Right lobe of liver (tissue), 6 donors: ENCODE measurements at places on chromosomes 3 and 15.

DNA sequence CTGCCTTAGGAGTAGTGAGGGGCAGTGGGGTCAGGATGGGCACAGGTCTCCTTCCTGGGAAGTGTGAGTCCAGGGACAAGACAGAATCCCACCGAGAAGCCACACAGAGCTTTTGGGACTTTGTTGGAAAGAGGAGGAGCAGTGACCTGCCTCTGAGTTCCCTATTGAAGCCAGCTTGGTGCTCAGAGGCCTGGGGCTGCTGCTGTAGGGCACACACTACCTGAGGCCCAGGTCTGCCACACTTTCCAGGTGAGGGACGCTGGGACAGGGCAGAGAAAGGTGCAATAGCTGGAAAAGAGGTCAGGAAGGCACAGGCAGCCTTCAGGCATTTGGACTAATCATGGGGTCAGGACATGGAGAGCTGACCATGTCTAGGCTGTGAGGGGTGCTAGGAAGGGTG is 67.7 kb downstream of the SCN5A start:
- DNase-seq: no peak

GRCh38 chr15:100180921-100181320 is 160.9 kb downstream of the ADAMTS17 start:
- DNase-seq: no peak

DNA sequence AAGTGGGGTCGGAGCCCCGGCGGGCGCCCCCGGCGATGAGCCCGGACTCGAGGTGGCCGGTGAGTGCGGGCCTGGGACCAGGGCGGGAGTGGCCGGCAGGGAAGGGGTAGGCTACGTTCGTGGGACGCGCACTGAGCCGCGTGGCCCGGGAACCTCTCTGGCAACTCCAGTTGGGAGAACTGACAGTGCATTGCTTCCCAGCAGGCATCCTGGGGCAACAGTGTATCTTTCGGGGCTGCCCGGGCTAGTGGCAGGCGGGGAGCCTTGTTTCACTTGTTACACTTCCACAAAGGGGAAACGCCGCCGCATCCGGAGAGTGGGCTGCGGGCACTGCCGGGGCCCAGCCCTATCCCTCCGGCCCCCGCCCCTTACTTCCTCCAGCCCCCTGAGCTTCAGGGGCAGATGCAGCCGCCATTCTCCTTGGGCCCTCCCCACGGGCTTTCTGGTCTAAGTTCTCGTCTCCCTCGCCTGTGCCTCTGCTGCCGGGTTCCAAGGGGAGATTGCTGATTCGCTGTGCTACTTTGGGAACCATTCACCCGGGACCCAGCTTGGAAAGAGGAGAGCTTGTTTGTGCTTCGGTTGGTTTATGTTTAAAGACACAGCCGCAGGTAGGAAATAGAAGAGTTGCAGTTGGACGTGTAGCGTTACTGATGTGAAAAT is 675 bp downstream of the BRPF1 start:
- DNase-seq: no peak

GRCh38 chr15:79154483-79155135 is 64.0 kb upstream of the RASGRF1 start:
- no peak for DNase-seq

- DNase-seq: no peak
Observed at GRCh38 chr15:30008156-30008555, 74.6 kb upstream of the GOLGA8J start.

GRCh38 chr15:44661576-44661975 is 1.9 kb downstream of the SPG11 start:
- DNase-seq: no peak

DNA sequence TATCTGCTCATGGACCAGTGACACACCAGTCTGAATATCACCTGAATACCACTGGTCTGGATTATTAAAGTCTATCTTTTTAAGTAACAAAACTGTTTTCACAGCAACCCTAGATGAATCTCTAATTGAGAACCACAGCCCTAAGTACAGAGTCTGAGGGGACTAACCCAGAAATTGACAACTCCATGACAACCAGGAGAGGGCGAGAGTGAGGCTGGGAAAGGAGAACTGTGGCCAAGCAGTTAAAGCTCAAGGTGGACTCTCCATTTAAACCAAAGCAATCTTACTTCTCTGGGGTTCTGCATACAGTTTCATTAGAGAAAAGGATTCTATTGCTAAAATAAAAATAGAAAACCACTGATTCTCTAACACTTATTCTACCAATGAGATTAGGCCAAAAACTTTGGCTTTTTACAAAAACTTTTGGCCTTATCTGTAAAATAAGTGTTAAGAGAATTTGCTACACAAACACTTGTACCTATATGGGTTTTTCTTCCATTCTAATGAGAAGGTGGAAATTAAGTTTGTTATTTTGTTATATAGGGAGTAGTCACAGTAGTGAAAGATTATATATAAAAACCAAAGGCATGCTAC is 11.4 kb downstream of the NEK10 start:
- peak; percentile 67 for DNase-seq

DNA sequence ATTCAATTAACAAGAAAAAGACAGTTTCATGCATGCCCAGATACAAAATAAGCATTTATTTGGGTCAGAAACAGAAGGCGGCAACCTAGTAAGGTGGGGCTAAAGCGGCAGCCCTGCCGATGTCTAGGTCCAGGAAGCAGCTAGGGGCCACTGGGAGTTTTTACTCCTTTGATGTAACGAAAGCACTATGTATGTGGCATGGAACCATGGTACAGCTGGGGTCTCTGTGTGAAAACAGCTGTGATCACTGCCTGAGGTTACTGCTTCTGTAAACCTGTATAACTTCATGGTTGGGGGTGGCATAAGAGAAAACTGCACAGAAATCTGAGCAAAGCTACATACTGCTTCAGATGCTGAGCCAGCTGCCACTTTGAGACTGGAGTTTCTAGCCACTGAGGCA is 119.5 kb downstream of the ZNF280D start:
- no peak for DNase-seq

- no peak for DNase-seq
Observed at GRCh38 chr3:142738396-142738795, 14.6 kb downstream of the TRPC1 start.

DNA sequence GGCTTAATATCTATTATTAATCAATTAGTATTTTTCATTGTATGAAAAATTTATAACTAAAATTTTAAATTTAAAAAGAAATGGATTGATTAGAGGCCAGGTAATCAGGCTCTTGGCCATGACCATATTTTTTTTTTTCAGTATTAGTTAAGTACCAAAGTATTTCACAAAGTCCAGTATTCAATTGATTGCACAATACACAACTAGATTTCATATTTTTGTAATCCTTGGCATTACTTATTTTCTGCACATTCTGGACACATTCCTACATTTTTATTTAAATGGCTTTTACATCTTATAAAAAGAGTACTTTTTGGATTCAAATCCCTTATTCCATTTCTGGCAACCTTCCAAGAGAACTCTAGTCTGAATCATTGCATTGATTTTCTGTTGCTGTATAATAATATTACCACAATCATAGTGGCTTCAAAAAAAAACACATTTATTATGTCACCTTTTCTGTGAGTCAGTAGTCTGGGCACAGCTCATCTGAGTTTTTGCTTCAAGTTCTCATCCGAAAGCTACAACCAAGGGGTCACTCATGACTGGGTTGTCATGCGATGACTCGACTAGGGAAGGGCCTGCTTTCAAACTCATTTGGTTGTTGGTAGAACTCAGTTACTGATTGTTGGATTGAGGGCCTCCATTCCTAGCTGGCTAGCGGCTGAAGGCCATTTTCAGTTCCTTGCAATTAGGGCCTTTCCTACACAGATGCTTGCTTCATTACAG is 90.7 kb downstream of the CNTN6 start:
- no peak for DNase-seq

DNA sequence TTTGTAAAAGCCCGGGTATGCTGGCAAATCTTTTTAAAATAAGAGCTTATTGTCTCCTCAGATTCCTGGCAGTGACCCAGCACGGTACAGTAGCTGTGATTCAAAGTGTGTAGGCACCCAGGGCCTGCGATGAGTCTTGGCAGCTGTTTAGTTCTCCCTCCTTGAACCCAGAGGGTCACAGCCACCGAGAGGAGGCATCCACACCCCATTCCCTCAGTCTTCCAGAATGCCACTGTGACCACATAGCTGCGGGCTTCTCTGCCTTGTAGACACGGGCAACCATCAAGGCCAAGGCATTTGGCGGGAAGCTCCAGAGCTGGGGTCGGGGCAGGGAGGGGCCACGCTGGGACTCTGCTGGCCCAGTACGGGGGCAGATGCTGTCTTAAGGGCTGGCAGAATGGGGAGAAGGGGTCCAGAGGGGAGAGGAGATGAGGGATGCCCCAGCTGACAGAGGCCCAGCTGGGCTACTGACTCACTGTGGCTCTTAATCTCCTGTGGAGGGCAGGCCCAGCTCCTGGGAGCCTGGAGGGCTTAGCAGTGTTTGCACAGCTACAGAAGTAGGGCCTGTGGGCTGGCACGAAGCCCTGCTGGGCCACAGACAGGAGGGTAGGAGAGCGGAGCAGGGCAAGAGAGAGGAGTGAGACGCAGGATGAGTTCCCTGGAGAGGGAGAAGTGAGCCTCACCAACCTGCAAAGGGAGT is 68.8 kb upstream of the DLG1 start:
- DNase-seq: no peak

- no peak for DNase-seq
Observed at GRCh38 chr3:39519554-39520288, 52.2 kb downstream of the MOBP start.

DNA sequence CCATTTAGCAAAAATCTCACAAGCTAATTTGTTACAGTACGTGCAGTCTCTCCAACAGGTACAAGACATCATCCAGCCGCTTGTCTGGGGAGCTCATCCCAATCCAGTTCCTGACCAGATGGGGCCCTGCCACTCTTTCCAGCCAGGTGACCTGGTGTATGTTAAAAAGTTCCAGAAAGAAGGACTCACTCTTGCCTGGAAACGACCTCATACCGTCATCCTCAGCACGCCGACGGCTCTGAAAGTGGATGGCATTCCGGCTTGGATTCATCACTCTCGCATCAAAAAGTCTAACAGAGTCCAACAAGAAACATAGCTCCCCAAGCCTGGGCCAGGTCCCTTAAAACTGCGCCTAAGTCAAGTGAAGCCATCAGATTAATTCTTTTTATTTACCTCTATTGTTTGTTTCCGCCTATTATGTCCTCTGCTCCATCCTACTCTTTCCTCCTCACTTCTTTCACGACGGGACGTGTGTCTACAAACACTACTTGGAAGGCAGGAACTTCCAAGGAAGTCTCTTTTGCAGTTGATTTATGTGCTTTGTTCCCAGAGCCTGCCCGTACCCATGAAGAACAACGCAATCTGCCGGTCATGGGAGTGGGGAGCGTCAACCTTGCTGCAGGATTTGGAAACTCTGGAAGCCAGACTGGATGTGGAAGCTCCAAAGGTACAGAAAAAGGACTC is 37.5 kb downstream of the ZBTB11 start:
- DNase-seq: no peak

GRCh38 chr3:181880331-181880730 is 168.6 kb downstream of the SOX2 start:
- DNase-seq: no peak

- no peak for DNase-seq
Observed at GRCh38 chr3:193735850-193736249, 142.8 kb downstream of the OPA1 start.

DNA sequence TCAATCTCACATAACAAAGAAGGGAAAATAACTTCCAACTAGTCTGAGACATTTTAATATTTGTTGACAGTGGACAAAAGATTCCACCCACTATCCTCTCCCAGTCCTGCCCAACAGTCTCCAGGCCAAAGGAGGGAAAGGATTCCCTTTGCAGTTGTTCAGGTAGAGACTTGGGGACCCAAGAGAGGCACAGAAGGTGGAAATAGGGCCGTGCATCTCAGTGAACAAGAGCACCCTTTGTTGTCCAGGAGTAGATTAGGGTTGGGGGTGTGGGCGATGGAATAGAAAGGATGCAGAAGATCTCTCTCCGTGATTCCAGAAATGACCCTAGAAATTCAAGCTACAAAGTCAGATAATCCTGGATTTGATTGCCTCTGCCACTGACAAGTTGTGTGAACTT is 44.8 kb upstream of the TRA2B start:
- DNase-seq: no peak

GRCh38 chr3:76063811-76064210 is 278.5 kb upstream of the ZNF717 start:
- DNase-seq: no peak

- no peak for DNase-seq
Observed at GRCh38 chr3:47133641-47134040, 30.3 kb downstream of the SETD2 start.
